ENCODE measurements at places on chromosomes 3 and 15. TPM values are rescaled to one million over a fixed set of nuclear protein-coding genes. Genes with fewer than 3 reads are reported as not detected.

GRCh38 chr15:92636908-92637481 lies 18.6 kb downstream of the FAM174B start:
- DNase-seq: no peak

DNA sequence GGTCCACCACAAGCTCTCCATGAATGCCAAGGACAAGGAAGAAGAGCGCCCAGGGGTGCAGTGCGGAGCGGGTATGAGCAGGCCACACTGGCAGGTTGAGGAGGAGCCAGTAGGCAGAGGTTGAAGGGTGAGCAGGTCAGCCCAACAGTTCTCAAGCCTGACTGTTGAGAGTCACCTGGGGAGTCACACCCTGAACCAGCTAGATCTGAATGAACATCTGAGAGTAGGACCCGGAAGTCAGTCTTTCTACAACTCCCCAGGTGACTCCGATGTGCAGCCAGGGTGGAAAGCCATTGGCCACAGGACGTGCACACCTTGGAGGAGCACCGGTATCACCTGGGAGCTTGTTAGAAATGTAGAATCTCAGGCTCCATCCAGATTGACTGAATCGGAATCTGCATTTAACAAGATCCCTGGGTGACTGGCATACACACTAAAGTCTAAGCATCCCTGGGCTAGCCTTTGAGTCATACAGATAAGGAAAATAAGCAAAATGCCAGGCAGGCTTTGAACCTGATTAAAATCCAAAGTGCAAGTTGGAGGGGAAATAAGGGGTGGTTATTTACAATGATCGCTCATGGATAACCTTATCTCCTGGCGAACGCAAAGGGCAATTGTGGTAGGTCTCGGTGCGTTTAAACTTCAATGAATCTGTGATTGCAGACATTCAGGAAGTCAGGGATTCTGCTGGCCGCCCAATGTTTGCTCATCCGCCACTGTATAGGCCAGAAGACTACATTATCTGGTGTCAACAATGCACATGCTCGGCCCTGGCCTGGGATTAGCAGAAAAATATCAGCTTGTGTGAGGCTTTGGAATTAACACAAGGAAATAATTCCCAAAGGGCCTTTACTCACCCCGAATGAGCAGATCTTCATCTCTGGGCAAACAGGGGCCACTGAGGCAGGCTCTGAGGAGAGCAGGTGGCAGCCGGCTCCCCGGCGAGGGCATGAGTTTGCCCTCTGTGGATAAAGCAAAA lies 11.7 kb upstream of the LYZL4 start:
- no peak for DNase-seq

- peak; percentile 63 for DNase-seq
These were observed 3.3 kb downstream of the SCAMP2 start for GRCh38 chr15:74869726-74870407.

DNA sequence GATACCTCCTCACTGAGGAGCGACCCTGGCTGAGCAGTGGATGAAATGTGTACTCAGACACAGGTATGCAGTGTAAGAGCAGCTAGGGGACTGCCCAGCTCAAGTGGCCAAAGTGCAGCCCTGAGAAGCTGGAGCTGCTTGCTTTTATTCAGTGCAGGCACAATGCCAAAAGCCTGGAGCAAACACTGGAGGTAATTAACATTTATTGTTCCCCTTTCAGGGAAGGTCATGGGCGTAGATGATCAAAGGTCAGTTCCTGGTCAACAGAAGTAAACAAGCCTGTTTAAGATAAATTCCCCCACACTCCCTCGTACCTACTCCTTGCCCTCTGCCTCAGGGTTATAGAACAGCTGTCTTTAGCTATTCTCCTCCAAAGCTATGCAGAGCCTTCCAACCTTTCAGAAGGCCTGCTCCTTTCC lies 17.5 kb downstream of the PLA2G4F start:
- DNase-seq: no peak

GRCh38 chr3:284322-284721 lies 87.8 kb downstream of the CHL1 start:
- DNase-seq: no peak

GRCh38 chr3:36729204-36730056 lies 34.9 kb downstream of the DCLK3 start:
- DNase-seq: peak; percentile 51

Gene REC114
- total RNA-seq: not detected

Gene SCG5
- not detected for total RNA-seq

Gene PCOLCE2
- total RNA-seq: not detected

Gene PARP15
- total RNA-seq: 172 TPM

Gene ROPN1
- total RNA-seq: not detected

Measured in B cell (primary cell).